NCI-H1092 treated with DMSO at 0.1 percent for 48 hours (cell line): ENCODE measurements at places on chromosomes 2 and 18.

- DNase-seq = no peak
Observed at GRCh38 chr2:183511154-183511553, 386.9 kb downstream of the NUP35 start.

DNA sequence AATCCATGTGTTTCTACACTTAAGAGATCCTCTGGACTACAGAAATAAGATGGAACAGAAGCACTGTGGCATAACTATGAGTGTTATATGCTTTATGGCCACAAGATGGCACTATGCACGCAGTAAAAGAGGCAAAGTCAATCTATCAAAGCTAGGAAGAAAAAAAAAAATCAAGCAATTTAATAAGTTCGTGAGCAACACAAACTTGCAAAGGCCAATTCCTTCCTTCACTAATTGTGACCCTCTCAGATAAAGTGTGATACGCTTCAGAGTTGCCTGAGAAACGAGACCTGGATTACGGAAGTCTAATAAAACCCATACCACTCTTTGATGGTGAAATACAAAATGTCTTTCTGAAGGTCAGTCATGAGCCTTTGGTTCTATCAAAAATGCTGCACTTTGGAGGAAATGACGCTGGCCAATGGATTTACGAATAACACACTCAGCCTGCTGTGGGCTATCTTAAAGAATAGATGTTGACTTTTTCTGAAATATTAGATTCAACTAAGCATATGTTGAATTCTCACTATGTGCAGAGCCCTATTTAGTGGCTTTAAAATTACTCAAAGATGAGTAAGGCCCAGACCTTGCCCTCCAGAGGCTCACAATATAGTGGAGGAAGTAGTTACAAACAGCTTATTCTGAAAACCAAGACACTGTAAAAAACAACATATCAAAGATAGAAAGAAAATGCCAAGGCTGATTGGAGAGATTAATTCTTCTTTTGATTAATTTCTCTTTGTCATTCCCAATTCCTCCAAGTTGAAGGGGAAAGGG is 35.5 kb upstream of the TTR start:
- DNase-seq = peak; percentile 81

- DNase-seq = no peak
Observed at GRCh38 chr2:13289310-13289709, 572.6 kb downstream of the TRIB2 start.

- no peak for DNase-seq
Observed at GRCh38 chr2:95761556-95761955, 169.8 kb downstream of the TRIM43 start.

DNA sequence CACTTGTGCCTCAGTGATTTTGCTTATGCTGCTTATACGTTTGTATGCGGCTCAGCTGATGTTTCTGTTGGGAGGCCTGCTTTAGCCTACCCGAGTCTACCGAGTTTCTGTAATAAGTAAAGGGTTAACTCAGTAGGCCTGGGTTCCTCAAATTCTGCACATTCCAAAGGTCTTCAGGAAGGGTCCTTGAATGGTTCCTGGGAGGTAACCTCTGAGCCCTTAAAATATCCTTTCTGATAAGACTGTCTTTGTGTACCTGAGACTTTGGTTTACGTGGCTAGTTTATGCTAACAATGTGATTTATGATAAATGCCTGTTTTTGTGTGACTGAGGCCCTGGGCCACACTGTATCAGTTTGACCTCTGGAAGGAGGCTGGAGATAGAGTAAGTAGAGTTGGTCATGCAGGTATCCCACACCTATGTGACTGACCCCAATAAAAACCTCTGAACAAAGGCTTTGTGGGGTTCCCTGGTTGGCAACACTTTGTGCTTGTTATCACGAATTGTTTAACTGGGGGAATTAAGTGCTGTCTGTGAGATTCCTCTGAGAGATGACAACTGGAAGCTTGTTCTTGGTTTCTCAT is 18.9 kb upstream of the PNPT1 start:
- no peak for DNase-seq

DNA sequence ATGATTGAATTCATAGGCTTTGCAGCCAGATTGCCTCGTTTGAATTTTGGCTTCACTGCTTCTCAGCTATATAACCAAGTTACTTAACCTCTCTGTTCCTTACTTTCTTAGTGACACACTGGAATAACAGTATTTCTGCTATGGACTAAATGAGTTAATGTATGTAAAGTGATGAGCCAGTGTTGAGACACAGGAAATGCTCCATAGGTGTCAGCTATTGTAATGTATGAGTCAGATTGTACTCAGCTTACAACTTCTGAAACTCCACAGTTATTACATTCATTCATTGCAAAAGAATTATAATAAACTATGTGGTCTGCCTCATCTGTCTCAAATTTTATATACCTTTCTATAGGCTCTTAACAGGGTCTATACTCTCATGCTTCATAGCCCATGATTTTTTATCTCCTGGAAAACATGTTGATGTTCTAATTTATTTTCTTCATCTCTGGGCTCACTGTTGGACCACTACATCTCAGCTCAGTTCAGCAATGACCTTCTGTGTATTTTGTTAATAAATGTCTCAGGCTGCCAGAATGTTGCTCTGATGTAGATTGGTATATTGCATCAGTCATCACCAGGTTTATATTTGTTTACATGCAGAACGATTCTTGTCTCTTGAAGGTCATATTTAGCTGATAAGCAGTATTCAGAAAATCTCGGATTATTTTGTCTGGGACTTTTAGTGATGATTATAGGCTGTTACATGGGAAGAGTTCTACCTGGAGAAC is 76.2 kb downstream of the MAP3K20 start:
- DNase-seq = no peak

DNA sequence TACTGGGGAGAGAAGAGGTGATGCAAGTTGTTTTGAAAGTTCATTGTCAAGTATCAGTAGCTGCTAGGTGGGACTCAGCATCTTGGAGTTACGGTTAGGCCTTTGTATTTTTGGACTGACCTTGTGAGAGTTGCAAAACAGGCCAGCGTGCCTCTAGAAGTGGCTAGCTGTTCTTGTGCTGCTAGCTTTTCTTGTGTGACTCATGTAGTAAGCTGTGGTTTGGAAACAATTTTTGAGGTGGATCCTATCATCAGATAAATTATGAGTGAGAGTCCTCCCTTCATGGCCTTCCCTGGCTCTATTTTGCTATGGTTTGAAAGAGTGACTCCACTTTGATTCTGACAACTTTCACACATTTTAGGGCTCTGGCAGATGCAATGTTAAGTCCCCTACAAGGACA is 409.2 kb upstream of the HS6ST1 start:
- no peak for DNase-seq

- no peak for DNase-seq
Observed at GRCh38 chr18:68489013-68489792, 225.7 kb downstream of the TMX3 start.

- no peak for DNase-seq
Observed at GRCh38 chr2:197081294-197081693, 154.8 kb upstream of the PGAP1 start.

DNA sequence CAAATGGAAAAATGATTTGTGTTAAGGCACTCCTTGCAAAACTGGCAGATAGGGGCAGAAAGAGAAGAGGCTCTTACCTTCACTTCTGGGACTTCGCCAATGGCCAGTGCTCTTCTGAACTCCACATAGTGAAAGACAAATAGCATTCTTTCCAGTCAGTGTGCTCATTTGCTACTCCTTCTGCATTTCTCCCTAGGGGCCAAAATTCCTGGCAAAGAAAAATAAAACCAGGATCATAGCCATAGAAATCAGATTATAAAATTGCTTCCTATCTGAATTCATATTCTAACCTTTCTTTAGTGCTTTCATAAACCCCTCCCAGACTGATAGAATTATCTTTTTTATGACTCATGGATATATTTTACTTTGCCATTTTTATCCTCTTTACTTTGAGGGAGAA is 56.9 kb upstream of the PELI1 start:
- no peak for DNase-seq

- DNase-seq = peak; percentile 67
Observed at GRCh38 chr2:27683390-27684071, 19.8 kb downstream of the SLC4A1AP start.

DNA sequence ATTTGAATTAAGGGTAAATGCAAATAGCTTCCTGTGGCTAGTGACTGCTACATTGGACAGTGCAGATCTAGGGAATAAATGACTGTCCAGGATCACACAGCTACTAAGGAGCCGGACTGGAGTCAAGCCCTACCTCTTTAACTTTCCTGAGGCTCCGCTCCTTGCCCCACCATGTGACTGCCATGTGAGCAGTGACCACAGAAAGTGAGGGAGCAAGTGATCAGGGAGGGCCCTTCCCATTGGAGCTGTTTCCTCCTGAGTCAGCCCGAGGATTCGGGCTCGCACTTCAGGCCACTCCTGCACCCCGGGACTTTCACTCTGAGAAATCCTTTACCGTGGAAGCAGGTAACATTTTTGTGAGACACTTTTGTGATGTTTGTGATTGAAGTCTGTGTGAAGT is 198.0 kb downstream of the ANKRD30B start:
- no peak for DNase-seq

DNA sequence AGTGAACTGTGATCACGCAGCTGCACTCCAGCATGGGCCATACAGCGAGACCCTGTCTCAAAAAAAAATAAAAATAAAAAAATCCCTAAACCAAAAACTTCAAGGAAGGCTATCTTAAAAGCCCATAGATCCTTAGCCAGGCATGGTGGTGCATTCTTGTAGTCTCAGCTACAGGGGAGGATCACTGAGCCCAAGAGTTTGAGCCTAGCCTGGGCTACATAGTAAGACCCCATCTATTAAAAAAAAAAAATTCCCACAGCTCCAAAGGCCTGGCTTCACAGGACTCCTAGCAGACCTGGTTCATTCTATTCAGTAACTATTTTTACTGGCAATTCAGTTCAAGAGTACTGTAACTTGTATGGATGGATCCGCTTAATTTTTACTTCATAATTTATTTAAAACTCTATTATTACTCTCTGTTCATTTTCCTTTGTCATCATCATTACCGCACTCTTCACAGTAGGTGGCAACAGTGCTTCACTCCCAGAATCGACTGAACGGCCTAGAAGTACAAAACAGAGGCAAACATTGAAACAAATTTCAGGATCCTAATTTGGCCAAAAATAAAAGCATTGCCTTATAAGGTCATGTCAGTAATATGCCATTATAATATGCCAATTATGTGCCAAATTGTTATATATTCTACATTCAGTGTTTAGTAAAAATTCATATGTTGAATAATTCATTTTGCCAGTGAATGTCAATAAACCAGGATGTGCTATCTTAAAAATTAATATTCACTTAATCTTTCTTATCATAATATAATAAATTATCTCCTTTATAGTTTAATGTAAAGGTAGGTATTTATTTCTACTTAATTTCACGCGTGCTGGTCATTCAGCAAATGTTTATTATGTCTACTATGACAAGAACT is 14.3 kb upstream of the STAM2 start:
- peak; percentile 28 for DNase-seq

DNA sequence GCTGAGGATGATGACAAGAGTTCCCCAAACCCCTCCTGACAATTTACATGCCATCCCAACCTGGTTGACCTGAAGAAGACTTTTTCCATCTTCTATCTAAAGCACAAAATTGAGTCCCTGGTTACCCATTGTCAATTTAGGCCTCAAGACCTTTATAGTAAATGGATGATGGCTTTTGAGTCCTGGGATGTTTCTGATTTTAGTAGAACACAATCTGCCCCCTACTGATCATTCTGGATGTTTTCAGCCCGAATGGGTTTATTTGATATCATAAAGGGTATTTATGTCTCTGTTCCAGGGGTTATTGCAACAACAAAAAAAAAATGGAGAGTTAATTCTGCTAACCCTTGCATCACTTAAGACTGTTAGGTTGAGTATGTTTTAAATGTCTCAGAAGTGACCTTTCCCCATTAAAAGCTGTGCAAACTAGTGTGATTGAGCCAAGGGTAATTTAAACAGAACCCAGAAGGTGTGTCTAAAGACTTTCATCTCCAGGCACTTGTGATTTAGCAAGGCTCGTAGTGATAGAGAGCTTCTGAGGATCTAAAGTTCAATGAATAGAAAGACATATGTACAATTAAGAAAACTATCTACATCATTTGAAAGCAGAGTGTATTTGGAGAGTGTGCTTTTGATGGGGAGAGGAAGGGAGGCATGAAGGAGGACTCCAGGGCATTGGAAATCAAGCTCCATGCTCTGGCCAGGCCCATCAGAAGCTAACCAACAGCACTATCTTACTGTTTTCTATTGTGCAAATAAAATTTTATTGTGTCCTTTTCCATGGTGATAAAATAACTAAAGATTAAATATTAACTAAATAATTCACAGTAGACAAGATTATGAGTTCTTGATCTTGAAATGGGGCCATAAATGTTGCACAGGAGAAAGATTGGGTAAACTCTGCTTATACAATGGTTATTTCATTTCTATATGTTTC is 96.6 kb upstream of the NOSTRIN start:
- no peak for DNase-seq

GRCh38 chr2:161570424-161571050 is 53.7 kb upstream of the SLC4A10 start:
- DNase-seq = no peak

DNA sequence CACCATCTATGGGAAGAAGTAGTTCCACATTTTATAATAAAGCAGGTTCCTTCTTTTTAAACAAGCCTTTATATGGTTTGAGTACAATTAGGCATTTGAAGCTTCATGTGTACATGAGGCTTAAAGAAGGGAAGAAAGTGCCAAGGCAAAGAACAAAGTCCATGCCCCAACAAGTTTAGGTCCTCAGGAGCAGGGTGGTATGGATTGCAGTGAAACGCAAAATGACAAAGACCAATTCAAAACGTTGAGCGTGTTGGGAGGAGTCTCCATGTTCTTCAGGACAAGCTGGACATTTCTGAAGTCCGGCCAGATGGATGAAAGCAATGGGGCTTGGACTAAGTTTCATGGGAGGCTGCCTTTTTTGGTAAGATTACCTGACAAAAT is 78.8 kb upstream of the FZD5 start:
- DNase-seq = no peak
